MM.1S (cell line): ENCODE measurements at places on chromosomes 4 and X.
A peak's percentile ranks its signal among the peaks of the same experiment; 100 is the strongest.

DNA sequence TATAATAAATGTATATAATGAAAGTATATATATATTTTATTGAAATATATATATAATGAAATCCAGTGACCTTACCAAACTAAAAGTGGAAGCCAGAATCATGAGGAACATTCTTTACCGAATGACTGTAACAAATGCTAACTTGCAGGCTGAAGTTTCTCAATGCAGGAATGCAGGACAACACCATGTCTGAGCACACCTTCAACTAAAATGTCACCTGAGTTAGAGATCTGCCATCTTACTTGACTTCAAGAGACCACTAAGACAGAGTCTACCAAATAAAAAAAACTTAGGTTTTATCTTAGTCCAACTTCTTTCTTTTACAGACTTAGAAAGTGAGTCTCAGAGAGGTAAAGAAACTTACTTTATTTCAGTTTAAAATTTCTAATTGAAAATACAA, 176.2 kb downstream of the FSTL5 start:
- no peak for DNase-seq

DNA sequence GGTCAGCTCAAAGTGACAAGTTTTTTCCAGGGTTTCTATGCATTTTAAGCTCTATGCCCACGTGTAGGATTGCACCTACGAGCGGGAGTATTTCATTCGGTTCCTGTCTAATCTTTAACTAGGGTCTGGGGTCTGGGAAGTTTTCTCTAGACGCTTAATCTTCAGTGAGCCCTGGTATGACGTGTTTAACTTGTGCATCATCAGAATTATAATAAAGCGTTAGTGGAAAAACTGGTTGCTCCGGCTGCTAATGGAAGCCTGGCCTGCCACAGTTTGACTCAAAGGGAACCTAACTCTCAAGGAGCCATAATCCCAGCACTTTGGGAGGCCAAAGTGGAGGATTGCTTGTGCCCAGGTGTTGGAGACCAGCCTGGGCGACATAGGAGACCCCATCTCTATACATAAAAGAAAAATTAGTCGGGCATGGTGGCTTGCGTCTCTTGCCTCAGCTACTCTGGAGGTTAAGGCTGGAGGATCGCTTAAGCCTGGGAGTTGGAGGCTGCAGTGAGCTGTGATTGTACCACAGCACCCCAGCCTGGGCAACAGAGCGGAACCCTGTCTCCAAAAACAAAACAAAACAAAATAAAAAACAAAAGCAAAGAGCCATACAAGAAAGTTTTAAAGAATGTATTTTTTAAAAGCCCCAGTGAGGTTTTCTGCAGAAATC, 30.2 kb downstream of the ARSD start:
- no peak for DNase-seq

DNA sequence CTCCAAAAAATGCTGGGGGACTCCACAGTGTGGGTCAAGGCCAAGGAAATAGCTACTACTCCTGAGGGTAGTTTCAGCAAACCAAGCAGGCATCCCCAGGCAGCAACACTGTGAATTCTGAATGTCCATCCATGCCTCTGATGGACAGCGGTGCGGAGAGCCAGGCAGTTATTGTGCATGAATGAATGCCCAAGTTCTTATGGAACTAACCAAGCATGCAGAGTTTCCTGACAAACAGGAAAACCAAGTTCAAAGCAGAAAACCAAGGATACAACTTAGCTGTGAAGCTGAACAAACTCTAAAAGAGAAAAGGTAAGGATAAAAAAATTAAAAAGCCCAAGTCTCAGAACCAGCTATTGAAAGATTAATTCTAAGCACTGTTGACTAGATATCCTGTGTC, 642.6 kb upstream of the HS3ST1 start:
- no peak for DNase-seq

DNA sequence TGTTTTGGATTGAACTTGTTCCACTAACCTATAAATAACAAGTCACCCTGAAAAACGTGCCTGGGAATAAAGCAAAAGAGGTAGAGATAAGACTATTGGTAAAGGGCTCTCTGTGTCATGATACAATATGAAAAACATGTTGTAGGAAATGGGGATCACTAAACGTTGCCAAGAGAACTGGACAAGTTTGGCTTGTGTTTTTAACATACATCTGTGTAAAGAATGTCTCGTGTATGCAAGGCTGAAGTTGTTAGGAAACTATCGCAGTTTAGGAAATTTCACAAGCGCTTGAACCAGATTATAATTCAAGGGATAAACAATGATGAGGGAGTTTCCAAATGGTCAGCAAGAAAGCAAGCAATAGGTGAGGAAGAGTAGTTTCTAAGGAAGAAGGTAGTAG, 655.8 kb downstream of the PCDH7 start:
- DNase-seq: no peak

GRCh38 chr4:8089862-8090261, 68.8 kb downstream of the ABLIM2 start:
- DNase-seq: no peak

GRCh38 chr4:123218981-123219380, 177.6 kb upstream of the SPRY1 start:
- DNase-seq: no peak

DNA sequence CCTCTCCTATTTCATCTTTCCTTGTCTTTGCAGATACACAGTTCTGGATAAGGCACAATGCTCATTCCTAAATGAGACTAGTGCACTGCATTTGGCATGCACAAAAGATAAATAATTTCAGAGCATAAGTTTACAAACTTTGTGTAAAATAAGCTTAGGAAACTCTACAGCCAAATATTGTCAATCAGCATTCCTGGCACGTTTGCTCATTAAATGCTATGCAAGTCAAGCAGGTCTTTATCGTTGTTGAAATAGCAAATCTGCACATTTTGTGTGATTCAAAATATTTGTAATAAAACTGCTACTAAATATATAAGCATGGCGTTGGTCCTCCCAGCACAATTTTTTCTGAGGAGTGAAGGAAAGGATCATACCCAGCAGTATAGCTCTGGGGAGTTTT, 322.1 kb upstream of the NOCT start:
- DNase-seq: no peak

DNA sequence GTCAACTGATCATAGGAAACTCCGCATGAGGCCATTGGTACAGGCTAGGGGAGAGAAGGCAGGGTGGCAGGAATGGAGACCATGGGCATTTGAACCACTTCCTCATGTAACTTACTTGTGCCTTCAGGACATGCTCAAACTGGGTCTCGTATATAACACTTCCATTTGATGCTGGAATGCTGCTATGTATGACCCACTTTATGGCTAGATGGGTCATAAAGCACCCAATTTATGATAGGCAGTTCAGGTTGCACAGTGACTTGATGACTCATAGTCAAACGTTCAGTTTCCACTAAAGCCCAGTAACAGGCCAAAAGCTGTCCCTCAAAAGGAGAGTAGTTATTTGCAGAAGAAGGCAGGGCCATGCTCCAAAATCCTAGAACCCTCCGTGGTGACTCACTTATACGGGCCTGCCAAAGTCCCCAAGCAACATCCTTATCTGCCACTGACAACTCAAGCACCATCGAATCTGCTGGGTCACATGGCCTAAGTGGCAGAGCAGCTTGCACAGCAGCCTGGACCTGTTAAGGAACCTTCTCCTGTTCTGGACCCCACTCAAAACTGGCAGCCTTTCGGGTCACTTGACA, 236.4 kb downstream of the ZC4H2 start:
- DNase-seq: no peak

- DNase-seq: no peak
Measured at GRCh38 chrX:87626996-87627395, 109.4 kb downstream of the KLHL4 start.

- no peak for DNase-seq
Measured at GRCh38 chrX:71616672-71617529, 1.4 kb downstream of the CXCR3 start.

- DNase-seq: no peak
Measured at GRCh38 chr4:93649828-93650227, 178.7 kb upstream of the ATOH1 start.

GRCh38 chr4:40960941-40961340, 211.2 kb downstream of the NSUN7 start:
- DNase-seq: no peak

GRCh38 chr4:113481820-113482219, 279.7 kb downstream of the CAMK2D start:
- no peak for DNase-seq

- no peak for DNase-seq
Measured at GRCh38 chrX:133654811-133655210, 239.5 kb upstream of the GPC4 start.

DNA sequence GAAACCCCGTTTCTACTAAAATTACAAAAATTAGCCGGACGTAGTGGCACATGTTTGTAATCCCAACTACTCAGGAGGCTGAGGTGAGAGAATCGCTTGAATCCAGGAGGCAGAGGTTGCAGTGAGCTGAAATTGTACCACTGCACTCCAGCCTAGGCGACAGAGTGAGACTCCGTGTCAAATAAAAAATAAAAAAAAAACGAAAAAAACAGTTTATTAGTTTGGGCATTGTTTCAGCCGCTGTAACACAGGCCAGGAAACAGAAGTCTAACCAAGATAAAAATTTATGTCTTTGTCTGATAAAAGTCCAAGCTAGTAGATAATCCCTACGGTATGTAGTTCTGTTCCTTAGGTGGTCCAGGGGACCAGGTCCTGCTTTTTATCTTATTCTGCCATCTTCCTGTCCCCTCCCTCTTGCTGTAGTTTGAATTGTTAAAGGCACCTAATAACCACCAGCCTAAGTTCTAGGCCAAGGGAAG, 21.4 kb downstream of the USO1 start:
- DNase-seq: no peak

DNA sequence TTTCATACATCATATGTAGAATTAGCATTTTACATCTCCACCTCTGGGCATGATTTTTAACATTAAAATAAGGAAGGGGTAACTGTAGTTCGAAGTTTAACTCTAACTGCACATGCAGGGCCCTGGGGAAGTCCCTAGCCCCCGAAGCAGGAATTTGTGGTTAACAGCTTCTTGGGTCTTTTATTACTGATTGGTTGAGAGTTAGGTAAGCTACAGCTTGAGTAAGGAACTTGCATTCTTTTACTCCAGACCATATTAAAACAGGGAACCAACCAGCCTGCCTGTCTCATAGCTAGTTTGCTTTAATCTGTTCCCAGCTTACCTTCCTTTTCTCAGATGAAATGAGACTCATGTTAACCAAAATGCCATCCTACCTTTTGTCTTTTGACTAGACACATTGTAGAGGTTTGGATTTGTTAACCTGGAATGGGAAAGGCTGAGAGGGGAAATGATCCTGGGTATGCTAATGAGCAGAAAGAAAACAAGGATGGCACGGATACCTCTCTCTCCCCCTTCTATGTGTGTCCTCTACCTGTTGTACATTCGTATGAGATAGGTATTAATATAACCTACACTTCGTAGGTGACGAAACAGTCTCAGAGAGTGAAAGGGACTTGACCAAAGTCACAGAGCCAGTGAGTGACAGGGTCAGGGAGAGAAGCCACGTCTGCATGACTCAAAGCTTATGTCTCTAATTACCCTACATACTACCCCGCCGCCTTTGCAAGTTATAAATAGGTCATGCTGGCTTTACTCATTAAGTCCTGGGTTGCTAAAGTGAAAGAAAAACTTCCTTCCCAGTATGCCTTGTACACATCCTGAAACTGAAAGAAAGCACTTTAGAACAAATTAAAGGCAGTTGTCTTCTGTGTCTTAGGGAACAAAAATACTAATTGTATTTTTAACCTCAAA, 119.5 kb upstream of the AFF2 start:
- peak; percentile 94 for DNase-seq

DNA sequence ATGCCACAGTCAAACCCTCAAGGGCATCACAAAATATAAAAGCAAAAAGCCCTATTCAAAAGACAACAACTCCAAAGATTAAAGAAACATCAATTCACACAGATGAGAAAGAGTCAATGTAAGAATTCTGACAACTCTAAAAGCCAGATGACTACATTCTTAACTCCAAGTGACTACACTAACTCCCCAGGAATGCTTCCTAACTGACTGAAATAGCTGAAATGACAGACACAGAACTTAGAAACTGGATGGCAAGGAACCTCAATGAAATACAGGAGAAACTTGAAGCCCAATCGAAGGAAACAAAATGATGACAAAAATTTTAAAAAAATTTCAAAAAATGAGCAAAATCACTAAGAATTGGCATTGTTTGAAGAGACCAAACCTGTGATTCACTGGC, 1047.6 kb upstream of the PCDH10 start:
- DNase-seq: no peak

- no peak for DNase-seq
Measured at GRCh38 chrX:155751131-155751530, 130.0 kb upstream of the VAMP7 start.

- DNase-seq: peak; percentile 57
Measured at GRCh38 chrX:55640854-55641253, 17.7 kb downstream of the FOXR2 start.

- DNase-seq: no peak
Measured at GRCh38 chr4:125983168-125983567, 668.4 kb downstream of the FAT4 start.

GRCh38 chrX:31435592-31435991, 363.8 kb upstream of the FTHL17 start:
- DNase-seq: no peak

DNA sequence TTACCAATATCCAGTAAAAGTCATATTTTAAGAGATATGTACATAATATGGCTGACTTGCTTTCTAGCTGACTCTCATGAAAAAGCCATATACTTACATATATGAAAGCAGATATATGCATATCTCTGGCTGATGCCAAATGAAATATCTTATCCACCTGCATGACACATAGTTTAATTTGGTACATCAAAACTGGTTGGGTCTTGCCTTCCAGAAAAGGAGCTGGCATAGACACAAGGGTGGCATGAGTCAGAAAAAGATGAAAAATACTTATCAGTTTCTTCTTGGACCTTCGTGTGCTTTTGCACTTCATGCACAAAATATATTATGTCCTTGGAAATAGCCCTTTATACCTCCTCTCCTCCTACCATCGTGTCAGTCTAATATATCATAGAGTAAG, 32.1 kb downstream of the TIGD4 start:
- DNase-seq: no peak

GRCh38 chr4:7408166-7408565, 26.6 kb downstream of the PSAPL1 start:
- DNase-seq: no peak

DNA sequence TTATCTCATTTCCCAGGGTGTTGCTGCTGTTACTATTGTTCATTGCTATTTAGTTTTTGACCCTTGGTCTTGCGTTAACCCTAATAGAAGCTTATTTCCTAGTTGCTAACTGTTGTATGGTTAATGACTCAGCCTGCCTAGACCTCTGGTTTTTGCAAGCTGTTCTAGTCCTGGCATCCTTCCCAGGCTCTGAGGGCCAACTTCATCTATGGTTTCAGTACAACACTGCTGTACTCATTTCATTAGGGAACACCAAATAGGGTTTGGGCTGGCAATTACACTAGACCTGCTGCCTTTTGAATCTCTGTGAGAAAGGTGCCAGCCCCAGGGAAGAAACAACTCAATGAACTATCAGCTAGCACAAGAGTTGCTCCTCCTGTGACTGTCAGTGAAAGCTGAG, 59.6 kb downstream of the DCX start:
- no peak for DNase-seq

- peak; percentile 68 for DNase-seq
Measured at GRCh38 chrX:155577682-155578081, 35.1 kb downstream of the TMLHE start.

DNA sequence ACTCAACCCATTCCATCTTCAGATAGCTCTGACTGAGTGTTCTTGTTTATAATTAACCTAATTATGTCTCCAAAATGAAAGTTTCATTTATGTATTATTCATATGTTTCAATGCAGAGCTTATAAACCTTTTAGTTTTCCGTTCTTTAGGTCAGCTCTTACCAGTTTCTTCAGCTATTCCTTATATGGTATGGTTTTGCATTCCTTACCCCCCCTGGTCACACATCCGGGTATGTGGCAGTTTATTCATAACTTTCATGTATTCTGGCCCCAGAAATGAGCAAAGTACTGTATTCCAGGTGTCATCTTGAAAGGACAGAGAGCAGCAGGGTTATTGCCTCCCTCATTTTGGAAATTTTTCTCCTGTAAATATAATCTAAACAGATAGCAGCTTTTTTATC, 16.8 kb upstream of the IGSF1 start:
- DNase-seq: peak; percentile 34
